GM20000 (cell line): ENCODE measurements at places on chromosomes 6 and 20.

DNA sequence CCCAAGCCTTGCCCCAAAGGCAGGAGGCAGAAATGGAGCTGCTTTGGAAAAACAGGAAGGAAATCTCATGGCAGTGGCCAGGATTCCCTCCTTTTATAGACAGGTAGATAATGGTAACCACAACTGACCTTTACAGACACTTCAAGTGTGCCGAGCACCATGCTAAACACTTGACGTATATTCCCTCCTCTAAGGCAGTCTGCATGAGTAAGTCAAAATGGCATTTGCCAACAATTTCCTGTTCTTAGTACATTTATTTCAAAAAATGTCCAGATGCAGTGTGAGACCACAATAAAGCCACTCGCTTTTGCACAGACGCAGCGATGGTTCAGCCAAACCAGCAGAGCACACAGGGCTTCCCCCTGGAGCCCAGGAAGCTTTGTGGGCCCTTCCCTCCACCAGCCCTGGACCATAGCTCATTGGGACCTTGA is 16.5 kb upstream of the GPR6 start:
- DNase-seq, result no peak

GRCh38 chr6:17869753-17870050 is 117.7 kb downstream of the KIF13A start:
- DNase-seq, result no peak

GRCh38 chr6:134111062-134111677 is 58.7 kb upstream of the SLC2A12 start:
- DNase-seq, result peak; percentile 81

DNA sequence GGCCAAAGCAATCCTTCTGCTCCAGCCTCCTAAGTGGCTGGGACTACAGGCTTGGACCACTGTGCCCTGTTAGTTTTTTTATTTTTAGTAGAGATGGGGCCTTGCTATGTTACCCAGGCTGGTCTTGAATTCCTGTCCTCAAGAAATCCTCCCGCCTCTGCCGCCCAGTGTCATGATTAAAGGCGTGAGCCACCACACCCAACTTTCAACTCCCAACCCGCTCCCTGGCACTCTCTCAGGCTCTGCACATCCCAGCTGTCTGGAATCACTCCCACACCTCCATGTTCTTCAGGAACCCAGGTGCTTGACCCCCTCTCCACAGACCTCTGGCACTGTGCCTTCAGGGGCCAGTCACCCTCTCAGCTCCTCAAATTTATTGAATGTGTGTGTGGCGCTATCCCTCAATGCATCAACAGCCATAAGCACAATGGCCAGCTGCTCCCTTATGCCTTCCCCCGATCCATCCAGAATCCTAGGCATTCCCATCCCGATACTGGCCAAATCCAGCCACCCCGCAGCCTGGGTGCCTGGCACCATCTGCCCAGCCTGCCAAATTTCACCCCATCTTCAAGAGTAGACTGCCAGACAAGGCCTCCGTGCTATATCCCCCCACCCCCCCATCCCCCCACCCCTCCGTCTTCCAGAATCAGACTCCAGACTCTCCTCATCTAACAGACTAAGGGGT is 647 bp upstream of the POU5F1 start:
- DNase-seq, result no peak

DNA sequence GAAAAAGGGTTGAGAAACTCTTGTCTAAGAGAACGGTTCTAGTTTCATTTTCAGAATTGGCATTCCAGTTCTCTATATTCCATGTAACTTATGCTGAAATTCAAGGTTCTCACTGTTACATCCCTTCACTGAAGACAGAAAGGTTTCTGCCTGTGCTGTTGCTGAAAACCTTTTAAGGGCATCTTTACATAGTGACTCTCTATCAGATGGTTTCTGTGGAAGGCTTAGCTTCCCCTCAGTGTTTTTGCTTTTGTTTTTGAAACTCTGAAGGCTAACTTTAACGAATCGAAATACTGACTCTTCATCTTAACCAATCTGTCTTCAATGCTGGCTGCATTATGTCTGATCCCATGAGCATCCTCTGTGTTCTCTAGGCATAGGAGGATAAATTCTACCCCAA is 1286.2 kb upstream of the EYS start:
- no peak for DNase-seq

DNA sequence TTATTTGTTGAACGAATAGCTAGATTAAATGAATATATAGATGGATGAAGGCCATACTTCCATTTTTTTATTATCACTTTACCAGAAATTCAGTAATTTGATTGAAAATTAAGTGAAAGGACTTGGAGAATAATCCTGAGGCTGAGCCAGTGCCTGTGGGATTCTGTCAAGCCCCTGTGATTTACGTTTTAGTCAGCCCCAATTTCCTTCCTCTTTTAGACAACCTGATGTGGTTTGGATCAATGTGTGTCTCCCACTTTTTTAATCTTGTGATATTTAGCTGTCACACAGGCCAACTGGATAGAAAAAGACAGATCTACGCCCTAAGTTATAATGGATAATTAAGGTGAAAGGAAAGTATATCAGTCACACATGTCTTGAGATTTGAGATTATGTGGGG is 188.8 kb downstream of the EDN1 start:
- DNase-seq, result no peak

- no peak for DNase-seq
Measured at GRCh38 chr6:90121982-90122381, 174.7 kb downstream of the BACH2 start.

DNA sequence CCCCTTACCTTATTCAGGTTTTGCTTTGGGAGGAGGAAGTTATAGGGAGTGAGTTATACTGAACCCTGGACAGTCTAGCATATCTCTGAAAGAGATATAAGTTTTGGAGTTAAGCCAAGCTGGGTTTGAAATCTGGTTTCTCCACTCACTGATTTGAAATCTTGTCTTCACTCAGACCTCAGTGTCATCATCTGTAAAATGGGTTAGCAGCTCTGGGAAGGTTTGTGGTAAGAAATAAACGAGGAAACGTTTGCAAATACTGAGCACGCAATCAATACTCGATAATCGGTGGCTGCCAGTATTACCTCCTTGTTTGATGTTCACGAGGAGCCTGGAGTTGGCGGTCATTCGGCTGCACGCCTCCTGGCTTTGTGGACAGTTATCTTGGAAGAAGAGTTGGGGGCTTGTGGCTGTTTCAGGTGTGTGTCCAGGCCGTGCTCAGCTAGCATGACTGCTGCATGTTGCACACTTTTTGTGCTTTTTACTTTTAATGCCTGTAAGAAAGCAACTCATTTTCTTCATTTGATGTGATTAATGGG is 61.8 kb downstream of the PAX1 start:
- no peak for DNase-seq

GRCh38 chr6:161010418-161010817 is 18.8 kb downstream of the MAP3K4 start:
- no peak for DNase-seq

DNA sequence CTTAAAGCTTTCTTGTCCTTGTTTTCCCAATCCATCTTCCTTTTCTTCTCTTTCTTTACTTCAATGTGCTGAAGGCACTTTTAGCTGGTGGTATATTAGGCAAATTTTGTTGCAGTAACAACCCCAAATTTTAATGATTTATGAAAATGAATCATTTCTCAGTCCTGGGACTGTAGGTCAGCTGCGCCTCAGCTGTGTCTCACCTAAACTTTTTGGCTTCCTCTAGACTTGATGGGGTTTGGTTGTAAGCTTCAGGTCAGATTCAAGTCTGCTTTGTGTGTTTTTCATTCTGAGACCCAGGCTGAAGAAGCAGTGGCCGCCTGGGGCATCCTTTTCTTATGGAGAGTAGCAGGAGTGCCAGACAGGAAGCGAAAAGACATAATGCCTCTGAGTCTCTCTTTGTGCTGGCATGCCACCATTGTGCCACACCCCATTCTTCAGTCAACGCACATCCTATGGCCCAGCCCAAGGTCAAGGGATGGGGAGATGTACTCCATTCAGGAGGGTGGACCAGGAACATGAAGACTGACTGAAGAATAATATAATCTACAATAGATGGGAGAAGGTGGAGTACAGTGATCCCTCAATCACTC is 28.9 kb upstream of the CD83 start:
- no peak for DNase-seq

- no peak for DNase-seq
Measured at GRCh38 chr20:40521962-40522361, 167.1 kb downstream of the MAFB start.

GRCh38 chr6:154039231-154039842 is at the start of gene OPRM1:
Gene OPRM1 (plus strand): TSS chr6:154039240. CDS start chr6:154039545, 305 bp downstream.
- DNase-seq, result peak; percentile 7

- DNase-seq, result no peak
Measured at GRCh38 chr6:24744911-24745310, 26.0 kb upstream of the C6orf62 start.

- DNase-seq, result no peak
Measured at GRCh38 chr6:106227612-106228507, 97.7 kb downstream of the ATG5 start.

- peak; percentile 32 for DNase-seq
Measured at GRCh38 chr6:70956451-70957283, at the start of gene B3GAT2. Gene B3GAT2 (minus strand): TSS chr6:70957060. CDS start chr6:70956429, 631 bp downstream.

GRCh38 chr6:27383011-27383410 is 5.5 kb upstream of the ZNF391 start:
- DNase-seq, result no peak

GRCh38 chr20:32027643-32028042 is 17.4 kb downstream of the CCM2L start:
- DNase-seq, result no peak

DNA sequence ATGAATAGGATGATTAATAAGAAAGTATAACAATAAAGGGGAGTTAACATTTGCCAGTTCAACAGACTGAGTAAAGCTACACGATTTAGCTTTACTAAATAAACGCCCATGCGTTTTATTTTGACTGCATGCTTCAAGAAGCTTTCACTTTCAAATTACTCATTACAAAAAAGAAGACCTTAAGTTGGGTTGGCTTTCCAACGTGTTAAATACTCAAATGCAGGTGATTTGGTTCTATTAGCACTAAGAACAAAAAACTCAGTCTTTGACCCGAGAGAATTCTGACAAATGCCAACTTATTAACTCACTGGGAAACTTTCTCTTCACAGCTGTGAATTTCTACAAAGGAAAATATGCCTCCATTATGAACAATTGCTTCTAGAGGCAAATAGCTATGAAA is 24.8 kb downstream of the RNF146 start:
- DNase-seq, result peak; percentile 31

- no peak for DNase-seq
Measured at GRCh38 chr6:878179-878578, 185.2 kb upstream of the EXOC2 start.

DNA sequence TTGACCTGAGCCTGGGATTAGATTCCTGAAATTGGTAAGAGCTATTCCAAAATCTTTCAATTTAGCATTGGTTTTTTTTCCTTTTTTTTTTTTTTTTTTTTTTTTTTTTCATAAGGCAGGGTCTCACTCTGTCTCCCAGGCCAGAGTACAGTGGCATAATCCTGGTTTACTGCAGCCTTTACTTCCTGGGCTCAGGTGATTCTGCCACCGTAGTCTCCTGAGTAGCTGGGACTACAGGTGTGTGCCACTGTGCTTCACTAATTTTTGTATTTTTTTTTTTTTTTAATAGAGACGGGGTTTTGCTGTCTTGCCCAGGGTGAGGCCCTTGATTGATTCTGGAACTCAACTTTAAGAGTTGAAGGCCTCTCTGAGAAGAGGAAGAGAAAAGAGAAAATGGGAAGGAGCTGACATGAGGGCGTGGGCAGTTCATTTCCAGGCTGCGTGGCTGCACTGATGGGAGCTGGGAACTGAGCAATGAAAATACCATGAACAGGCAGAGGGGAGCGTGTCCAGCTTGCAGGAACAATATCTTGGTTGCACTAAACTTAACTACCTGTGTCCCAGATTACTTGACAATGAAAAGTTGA is 24.6 kb downstream of the KDM1B start:
- DNase-seq, result no peak

- peak; percentile 17 for DNase-seq
Measured at GRCh38 chr6:33314943-33315792, 1.3 kb upstream of the TAPBP start.

DNA sequence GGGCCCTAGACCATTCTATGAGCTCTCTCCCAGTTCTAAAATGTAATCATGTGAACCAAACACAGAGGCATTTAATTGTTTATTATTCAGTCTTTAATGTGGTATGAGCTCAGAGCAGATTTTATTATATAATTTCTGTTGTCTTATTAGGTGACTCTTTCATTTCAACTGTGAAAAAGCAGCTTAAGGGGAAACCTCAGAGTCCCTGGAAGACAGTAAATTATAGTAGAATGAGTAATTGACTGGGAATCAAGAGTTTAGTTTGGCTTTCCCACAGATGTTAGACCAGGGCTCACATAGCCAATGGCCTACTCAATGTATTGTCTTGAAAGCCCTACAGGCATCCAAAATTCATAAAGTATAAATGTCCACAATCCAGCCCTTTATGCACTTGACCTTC is 390.4 kb upstream of the SLC35B3 start:
- DNase-seq, result no peak

DNA sequence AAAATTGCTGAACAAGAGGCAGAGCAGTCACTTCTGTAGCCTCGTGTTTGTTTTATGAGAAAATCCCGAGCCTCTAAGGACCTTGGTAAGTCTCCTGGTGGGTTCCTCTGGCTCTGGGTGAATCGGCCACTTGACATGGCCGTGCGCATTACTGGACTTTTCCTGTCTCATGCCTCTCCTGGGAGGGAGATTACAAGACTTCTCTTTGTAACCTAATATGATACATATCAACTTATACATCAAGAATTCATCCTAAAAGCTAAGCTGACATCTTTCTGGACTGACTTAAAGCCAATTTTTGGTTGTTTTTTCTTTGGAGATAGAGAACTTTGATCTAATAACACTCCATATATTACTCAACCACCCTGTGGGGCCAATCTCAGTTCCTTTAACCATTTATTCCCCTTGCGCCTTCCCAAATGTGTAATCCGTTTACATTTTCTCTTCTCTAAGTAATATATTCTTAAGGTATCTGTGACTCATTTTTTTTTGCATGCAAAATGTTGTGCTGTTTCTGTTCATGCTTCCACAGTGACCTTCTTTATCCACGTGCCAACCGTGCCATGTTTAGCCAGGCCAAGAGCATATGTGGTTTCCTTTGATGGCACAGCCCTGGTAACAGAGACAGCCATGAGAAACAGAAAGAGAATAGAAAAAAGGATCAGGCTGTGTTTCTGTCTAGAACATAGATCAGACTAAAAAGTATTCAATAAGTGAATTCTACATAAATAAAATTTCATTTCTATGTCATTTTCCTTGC is 47.5 kb upstream of the JAG1 start:
- DNase-seq, result no peak

GRCh38 chr20:45104786-45105185 is 3.9 kb upstream of the KCNS1 start:
- DNase-seq, result no peak

DNA sequence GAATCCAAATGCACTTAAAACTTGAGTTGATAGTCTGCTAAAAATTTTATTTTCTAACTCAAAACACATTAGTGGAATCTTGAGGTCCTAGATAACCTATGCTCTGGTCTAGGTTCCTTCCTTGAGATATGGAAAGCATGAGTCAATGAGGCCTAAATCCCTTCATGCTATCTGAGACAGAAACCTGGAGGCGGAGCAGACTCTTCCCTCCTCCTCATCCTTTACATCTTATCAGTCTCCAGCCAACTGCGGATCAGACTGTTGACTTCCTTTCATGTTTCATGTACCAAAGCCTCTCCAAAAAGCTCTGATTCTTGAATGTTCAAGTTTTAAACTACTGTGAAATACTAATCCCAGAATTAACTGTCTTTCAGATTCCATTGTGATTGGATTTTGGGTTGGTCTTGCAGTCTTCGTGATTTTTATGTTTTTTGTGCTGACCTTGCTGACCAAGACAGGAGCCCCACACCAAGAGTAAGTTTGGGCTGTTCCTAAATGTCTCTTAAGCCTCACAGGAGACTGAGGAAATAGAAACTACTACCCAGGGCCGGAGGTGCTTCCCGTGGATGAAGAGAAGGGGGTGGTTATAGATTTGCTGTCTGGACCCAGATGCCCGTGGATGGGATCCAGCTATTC is 29.1 kb downstream of the MRAP2 start:
- no peak for DNase-seq
